ENCODE measurements at places on chromosomes 6 and 20.

DNA sequence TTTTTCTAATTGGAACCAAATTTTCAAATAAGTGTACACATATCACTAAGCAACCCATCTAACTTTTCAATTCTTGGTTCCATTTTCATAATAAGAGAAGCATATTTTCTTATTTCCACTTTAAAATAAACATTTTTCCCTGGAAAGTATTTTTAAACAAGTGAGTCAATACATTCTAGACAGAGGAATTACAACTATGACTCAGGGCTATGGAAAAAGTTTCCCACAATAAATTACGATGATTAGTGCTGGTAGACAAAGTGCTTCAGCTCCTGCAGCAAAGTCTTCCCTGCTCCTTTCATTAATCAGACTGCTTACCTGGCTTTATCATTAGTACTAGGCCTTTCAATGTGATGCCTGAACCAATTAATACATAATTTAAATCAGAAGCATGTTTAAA is 322.5 kb downstream of the HACE1 start:
- no peak for DNase-seq

DNA sequence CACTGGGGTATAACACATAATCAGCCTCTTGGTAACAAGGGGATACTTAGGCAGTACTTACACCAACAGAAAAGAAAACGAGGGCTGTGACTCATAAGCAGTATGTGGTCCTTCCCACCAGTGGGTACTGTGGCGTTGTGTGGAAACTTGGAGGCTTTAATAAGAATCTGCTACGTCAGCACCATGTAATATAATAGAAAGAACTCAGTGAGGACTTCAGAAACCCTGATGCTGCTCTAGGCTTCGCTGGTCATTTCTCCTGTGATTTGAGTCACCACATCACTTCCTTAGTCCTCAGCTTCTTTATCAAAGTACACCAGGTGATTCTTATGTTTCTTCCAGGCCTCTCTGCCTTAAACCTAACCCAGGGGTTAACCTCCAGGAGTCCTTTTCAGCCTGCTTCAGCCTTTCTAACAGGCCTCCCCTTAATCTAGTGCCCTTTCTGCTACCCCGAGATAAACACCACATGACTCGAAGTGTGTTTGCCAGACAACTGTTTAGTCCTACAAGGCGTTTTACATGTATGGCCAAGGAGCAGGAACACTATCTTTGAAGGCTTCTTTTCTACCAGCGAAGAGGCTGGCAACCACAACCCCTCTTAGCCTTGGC is 68.5 kb downstream of the FYN start:
- peak; percentile 53 for DNase-seq

- no peak for DNase-seq
These were observed 91.0 kb downstream of the TCP11 start for GRCh38 chr6:35049900-35050756.

DNA sequence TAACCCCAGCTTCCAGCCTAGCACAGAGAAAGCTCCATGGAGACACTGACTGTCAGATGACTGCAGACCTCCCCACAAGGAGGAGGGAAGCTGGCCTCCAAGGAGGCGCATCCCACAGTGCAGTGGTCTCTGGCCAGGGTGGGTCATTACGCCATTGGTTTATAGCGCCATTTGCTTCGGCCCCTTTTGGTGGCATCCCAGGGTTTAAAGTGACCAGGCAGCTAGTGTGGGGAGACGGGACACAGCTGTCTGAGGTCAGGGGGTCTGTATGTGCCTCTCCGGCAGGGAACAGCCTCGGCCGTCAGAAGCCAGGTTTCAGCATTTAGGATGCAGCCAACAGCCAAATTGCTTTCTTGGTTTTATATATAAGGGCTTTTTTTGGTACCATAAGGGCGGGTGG is 15.8 kb upstream of the PMEPA1 start:
- no peak for DNase-seq

- DNase-seq = no peak
These were observed 62.9 kb upstream of the ADGRG6 start for GRCh38 chr6:142238881-142239280.

DNA sequence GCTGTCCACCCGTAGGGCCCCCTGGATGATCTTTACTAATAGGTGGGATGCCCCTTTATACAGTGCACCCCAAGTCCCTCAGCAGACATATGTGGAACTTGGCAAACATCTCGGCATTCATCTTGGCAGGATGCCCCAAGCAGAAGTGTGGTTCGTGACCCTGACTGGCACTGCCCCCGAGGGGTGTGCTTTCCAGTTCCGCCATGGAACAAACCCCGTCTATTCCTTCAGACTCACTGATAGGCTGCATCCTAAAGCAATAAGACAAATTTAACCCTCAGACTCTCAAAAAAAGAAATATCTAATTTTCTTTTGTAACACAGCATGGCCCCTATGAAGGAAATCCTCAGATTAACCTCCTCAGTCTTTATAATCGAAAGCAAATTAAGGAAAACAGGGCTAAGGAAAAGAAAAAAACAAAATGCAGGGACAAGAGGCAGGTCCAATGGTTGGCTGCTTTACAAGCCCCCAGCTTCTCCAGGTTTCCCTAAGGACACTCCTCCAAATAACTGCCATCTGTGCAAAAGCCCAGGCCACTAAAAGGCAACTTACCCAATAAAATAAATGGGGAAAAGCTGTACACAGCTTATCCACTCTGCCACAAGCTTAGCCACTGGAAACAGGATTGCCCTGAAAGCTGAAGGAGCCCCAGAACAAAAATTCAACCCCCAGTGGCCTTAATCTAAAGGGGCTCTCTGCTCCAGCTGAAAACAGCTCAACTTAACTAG is 30.5 kb upstream of the RIPK1 start:
- DNase-seq = no peak

DNA sequence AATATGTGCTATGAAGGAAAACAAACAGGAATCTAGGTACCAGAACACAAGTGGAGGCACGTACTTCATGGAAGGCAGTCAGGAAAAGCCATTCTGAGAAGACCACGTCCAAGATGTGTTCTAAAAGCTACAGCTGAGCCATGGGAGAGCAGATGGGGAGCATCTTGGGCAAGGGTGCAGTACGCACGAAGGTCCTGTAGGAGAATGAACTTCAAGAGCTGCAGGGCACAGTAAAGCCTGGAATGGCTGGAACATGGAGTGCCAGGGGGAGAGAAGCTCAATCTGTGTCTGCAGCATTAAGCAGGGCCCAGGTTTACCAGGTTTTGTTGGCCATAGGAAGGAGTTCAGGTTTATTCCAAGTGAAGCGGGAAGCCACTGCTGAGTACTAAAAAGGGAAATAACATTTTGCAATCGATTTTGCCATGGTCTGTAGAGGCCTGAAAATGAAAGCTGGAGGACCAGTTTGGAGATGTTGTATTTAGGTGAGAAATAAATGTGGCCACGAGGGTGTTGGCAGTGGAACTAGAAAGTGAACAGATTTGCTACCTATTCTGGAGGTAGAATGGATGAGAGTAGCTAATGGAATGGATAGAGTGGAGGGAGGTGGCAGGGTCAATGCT is 29.9 kb downstream of the ADTRP start:
- DNase-seq = no peak

- DNase-seq = no peak
These were observed 122.4 kb downstream of the CBLN4 start for GRCh38 chr20:55882910-55883309.

GRCh38 chr6:138103871-138104270 is 3.3 kb downstream of the PERP start:
- DNase-seq = no peak

All from stimulated activated CD8-positive, alpha-beta memory T cell treated with anti-CD3 and anti-CD28 coated beads, Interleukin-4, amount 100 ng/mL, for 4 hours (primary cell).